ENCODE measurements at places on chromosomes 7 and 10.

- no peak for DNase-seq
Observed at GRCh38 chr7:149245744-149246143, 6.3 kb downstream of the ZNF212 start.

DNA sequence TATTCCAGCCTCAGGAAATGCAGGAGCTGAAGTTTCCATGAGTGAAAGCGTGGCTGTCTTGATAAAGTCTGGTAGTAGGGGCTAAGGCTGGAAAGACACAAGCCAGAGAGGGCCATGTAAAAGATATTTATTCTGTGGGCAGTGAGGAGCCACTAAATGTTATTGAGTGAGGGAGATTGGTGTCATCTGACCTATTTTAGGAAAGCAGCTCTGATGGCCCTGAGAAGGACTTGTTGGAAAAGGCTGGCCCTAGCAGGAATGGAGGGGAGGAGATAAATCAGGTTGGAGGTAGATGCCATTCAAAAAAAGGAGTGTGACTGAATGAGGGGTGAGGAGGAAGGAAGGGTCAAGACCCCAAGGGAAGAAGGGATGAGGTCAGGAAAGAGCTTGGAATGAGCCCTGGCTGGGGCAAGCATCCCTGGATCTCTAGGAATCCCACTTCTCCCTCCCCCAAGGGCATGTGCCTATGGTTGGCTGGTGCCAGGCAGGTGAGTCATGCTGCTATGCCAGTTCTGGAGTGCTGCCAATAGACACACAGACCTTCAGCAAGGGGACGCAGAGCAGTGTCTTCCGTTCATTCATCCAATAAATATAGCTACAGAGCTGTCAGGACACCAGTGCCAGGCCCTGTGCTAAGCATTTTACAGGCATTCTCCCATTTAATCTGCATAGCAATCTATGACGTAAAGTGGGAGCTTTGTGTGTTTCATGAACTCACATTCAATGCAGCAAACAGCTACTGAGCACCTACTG lies 2.0 kb downstream of the ANKRD2 start:
- DNase-seq: peak; percentile 79

DNA sequence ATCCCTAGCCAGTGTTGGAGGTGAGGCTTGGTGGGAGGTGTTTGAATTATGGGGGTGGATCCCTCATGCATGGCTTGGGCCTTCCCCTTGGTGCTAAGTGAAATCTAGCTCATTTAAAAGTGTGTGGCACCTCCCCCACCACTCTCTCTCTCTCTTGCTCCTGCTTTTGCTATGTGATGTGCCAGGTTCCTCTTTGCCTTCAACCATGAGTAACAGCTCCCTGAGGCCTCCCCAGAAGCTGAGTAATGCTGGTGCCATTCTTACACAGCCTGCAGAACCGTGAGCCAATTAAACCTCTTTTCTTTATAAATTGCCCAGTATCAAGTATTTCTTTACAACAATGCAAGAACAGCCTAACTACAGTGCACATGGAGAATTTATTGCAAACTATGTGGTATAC lies 188.8 kb upstream of the POT1 start:
- DNase-seq: no peak

GRCh38 chr7:119392-120163 lies 72.8 kb upstream of the FAM20C start:
- DNase-seq: peak; percentile 79

DNA sequence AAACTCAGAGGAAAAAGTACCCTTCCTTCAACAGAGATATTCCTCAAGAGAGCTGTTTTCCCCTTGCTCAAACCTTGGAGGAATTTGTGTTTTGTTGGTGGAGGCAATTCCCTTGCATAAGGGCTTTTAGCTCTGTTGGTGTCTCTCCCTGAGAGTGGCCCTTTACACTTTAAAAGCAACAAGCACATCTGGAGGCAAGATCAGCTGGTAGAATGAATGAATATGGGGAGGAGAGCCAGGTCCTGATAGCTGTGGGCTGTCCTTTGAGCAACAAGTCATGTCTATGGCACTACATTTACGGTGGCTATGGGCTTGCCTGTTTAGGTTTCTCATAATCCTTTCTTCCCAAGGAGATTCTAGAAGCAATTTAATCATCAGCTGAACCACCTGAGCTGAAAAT lies 384.0 kb downstream of the SORCS3 start:
- no peak for DNase-seq

- peak; percentile 74 for DNase-seq
Observed at GRCh38 chr7:74027683-74028320, at the start of gene ELN. Gene ELN, plus strand, starts transcription at chr7:74028173. Its CDS starts 15 bp downstream, at chr7:74028188.

GRCh38 chr10:101969412-101969922 lies 86.5 kb downstream of the ARMH3 start:
- no peak for DNase-seq

DNA sequence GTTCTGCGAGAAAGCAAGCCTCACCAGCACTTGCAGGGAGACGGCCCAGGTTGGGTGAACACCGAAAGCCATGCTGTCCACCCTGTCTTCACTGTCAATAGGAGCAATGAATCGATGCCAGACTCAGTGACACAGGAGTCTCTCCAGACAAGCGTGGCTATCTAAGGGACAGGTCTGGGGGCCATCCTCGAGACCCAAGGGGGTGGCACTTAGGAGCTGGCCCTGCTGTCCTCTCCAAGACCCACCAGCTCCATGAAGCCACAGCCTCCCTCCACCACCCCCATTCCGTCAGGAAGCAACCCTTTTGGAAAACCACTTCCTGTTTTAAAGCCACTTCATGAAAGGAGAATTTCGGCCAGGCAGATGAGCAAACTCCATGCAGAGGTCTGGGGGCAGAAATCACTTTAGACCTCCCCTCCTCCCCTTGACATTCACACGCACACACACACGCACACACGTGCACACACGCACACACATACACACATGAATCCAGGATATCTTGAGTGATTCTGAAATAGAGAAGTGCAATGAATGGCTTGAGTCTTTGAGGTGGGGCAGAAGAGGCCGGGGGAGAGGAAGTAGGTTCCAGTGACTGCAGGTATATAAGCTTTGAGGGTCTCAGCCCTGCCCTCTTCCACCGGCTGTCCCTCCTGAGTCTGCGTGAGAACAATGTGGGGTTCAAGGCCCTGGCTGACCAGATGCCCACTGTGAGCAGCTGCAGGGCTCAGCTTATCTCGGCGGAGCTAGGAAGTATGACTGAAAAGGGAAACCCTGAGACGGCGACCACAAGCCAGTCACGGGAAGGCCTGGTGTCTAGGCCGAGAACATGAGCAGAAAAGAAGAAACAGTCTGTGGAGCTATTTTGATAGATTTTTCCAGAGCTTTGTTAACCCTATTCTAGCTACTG lies 25.0 kb downstream of the RGS10 start:
- no peak for DNase-seq

- DNase-seq: peak; percentile 73
Observed at GRCh38 chr10:63515002-63515763, 6.0 kb upstream of the REEP3 start.

GRCh38 chr7:42445691-42446090 lies 208.7 kb upstream of the GLI3 start:
- DNase-seq: peak; percentile 59

DNA sequence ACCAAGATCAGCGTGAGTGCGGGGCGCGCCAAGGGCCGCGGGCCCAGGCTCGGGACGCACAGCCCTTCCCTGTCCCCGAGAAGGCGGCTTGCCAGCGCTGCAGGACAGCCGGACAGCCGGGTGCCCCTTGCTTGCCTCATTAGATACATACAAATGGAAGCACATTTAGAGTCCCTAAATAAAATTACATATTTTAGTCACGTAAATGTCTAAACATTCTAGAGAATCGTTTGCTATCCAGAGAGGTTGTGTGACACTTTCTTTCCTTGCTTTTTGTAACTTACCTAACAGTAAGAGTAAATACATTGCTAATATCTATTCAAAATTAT lies 4.8 kb downstream of the VSTM2A start:
- peak; percentile 1 for DNase-seq

GRCh38 chr10:124142960-124143359 lies 49.6 kb upstream of the CHST15 start:
- no peak for DNase-seq

DNA sequence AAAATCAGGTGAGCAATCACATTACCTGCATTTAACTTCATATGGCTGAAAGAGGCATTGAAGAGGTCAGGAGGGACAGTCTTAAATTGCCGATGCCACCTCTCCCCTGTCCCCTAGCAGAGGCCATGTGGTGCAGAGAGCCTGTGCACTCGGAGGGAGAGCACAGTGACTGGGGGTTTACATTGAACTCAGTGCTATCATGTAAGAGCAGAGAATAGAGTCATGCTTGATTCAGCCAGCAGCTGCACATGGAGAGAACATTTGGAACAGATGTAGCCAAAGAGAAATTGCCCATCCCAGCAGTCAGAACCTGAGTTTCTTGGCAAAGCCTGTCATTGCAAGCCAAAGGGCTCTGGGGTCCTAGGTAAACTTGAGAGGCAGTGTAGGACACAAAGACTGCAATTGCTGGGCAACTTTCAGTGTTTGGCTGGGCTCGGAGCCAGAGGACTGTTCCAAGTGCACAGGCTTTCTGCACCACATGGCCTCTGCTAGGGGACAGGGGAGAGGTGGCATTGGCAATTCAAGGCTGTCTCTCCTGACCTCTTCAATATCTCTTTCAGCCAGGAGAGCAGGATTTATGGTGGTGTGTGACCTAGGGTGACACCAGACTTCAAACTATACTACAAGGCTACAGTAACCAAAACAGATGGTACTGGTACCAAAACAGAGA lies 267.1 kb downstream of the REEP3 start:
- no peak for DNase-seq

DNA sequence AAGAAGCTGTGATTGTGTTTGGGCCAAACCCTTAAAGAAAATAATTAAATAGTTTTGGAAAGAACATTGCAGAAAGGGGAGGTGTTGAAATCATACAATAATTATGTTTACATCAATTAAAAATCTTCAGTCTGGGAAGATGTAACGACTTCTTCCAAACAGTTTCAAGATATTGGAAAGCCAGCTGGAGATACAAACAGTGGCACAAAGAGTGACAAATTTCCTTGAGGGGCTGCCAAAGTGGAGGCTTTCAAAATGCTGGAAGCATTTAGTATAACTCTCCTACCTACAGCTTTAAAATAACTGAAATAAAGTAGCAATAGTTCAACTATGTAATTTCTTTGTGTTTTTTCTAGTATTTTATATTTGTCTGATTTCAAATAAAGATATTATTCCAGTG lies 405.0 kb downstream of the DNAJB9 start:
- no peak for DNase-seq

DNA sequence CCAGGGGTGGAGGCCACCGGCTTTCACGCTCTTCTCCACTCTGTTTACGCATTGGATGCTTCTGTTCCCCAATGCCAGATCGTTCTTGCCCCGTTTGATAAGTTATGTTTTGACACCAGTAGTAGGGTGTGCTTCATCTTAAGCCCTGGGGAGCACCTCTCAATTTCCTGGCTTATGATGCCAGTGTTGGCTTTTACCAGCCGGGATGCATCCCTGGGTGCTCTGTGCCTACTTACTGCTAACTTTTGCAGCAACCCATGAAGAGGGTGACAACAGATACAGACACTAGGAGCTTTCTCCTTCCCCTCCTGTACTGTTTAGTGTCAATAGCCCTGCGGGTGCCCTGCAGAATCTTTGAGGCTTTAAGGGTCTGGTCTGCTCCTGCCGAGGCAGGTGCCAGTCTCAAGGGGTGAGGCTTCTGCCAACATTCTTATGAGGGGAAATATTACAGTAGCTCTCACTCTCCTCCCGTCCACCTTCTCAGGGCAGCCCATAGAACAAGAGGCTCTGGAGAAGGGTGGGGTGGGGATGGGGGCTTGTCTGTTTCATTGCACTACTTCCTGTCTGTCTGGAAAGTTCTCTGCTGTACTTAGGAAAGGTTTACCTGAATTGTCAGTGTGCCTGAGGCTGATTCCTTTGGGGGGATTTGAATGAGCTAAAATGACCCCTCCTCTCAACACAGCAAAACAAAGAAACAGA lies 23.3 kb downstream of the ADCY1 start:
- no peak for DNase-seq

DNA sequence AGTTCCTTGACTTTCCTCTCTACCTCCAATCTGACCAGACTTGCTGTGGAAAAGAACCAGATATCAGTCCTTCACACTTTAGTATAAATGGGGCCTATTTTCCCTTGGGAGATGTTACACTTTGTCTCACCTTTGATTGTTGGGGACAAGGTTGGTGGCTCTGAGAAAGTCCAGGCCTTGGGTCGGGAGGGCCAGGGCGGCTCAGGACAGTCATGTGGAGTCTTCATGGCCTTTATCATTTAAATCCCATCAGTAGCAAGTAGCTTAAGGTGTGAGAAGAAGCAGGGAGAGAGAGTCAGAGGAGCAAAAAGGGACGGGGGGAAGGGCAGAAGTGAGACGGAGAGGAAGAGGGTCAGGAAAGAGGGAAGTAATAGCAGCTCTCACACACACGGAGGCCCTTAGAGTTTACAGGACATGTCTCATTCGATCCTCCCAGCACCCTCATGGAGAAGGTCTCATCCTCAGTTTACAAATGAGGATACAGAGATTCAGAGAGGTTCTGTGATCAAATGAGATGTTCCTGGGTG lies 40.5 kb downstream of the TBATA start:
- DNase-seq: no peak

DNA sequence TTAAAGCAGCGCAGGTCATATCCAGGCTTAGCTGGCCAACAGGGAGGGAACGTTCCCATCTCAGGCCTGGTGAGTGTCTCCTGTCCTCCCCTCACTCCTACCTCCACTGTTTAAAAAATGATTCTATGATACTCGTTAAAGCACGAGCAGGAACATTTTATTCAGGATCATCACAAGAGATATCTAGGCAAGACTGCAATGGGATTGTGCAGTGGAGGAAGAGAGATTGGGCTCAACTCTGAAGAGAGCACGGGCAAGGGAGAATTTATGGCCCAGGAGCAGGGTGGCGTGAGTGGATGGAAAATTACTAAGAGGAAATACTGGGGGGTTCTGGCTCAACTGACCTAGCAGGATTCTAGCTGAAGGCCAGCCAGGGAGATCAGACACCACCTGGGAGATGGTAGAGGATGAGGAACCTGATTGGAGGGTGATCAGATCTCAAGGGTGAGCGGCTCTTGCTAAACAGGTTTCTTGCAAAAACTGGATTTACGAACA lies 9.0 kb upstream of the HSPB1 start:
- DNase-seq: no peak

DNA sequence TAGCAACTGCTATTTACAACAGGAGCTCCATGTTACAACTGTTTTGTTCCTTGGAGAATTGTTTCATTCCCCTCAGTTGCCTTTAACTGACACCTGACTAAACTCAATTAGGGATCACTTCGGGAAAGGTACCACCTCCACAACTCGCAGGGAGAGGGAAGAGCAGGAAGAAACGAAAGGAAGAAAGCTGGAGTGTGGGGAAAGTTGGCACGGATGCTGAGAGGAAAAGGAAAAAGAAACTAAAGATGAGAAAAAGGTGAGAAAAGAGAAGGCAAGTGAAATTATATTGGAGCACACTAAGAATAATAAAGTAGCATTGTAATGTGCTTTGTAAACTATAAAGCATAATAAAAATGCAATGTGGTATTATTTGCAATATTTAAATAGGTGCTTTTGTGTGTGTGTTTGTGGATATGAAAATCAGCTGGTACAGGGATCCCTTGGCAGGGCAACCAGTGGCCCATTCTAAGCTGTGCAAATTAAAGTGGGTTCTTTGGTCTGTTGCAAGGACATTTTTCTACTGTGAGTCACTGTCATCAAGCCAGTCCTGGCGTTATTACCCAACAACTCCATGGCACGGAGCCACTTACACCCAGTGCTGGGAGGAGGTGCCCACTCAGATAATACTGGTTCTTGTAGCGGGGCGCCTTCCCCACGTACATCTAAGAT lies 45.9 kb downstream of the HIPK2 start:
- DNase-seq: peak; percentile 95
